MG63 (cell line): ENCODE measurements at places on chromosomes 3 and 15. TPM values are rescaled to one million over a fixed set of nuclear protein-coding genes. Genes with fewer than 3 reads are reported as not detected.

CPLX3 gene
- not detected in 2 replicates for total RNA-seq

SLC2A2 gene
- 0.03 and 0.15 TPM in 2 replicates for total RNA-seq

DNA sequence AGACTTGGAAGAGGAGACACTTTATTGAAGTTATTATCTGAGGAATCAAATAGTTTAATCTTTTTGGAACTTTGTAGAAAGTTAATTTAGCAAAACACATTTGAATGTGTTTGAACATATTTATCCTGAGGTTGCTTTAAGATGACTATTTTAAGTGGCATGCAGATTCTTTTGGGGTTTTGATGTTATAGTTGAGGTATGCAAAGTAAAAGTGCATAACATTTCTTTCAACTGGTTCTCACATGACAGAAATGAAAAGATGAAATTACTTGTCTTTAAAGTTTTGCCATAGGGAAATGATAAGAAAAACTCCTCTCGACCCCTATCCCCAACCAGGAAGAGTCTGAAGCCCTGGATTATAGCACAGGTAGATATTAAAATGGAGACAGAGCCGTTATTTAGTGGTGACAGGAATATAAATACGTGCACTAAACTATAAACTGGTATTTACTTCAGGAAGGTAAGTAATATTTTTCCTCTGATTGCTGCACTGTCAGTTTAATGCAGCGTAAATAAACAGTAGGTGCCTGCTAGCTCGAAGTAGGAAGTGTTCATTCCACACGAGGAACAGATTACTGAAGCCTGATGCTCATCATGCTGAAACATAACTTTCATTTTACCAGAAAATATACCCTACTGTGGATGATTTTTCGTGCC lies 15.1 kb upstream of the SATB1 start:
- DNase-seq: no peak

DNA sequence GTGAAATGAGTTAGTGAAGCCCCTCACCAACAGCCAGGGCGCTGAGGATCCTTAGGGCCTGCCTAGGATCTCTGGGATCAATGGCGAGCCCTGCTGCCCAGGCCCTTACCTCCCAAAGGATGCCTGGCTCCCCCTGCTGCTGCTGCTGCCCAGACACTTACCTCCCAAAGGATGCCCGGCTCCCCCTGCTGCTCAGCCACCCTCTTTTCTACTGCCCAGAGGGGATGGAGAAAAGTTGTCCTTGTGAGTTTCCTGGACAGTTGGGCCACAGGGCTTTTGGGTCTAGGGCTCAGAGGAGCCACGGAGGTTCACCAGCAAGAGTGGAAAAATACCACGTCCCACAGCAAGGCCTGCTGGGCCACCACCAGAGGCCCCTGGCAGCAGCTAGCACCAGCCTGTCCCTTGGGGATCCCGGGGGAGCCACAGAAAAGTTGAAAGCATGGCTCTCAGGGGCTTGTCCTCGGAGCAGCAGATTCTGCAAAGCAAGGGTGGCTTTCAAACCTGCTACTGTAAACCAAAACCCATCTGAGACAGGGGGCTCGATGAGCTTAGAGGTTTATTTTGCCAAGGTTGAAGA lies 59.4 kb downstream of the SLC6A6 start:
- DNase-seq: peak; percentile 62

- peak; percentile 85 for DNase-seq
These were observed 25.7 kb downstream of the PCOLCE2 start for GRCh38 chr3:142863010-142863817.

GRCh38 chr3:12267376-12268030 lies 21.4 kb upstream of the PPARG start:
- no peak for DNase-seq

DNA sequence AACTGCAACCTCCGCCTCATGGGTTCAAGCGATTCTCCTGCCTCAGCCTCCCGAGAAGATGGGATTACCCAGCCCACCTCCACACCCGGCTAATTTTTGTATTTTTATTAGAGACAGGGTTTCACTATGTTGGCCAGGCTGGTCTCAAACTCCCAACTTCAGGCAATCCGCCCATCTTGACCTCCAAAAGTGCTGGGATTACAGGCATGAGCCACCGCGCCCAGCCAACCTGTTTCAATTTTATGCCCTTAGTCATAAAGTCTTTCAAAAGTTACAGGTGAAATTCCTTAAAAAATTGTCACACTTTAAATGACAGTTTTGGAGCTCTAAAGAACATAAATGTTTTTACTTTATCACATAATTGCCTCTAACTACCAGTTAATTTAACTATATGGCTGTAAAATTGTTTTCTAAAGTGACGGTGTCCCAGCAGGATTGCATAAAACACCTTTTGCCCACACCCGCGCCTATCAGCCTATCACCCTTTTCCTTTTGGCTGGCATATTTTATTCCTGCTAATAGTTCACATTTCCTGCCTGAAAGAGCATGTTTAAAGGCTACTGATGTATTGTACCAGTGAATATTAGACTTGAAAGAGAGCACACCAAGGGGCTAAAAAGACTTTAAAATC lies 164.2 kb upstream of the SEMA6D start:
- DNase-seq: no peak

- peak; percentile 25 for DNase-seq
These were observed 59.1 kb upstream of the COL8A1 start for GRCh38 chr3:99579246-99579645.

CEP97 gene
- 9.7 and 11.0 TPM in 2 replicates for total RNA-seq

DNA sequence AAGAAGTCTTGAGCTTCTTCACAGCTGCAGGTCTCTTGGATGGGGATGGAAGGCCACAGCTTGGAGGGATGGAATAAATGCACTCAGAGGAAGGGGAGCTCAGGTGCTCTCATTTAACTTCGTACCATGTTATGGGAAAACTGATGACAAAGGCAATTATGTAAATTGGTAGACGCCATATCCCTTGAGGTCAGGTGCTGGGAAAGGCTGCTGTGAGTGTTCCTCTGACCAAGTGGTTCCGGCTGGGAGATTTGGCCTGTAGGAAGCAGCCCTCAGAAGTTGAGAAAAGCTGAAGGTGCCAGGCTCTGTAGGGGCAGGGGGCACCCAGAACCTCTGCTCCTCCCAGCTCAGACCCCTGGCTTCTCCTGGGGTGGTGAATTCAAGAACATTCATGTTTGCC lies 47.1 kb downstream of the FAH start:
- DNase-seq: no peak

DNA sequence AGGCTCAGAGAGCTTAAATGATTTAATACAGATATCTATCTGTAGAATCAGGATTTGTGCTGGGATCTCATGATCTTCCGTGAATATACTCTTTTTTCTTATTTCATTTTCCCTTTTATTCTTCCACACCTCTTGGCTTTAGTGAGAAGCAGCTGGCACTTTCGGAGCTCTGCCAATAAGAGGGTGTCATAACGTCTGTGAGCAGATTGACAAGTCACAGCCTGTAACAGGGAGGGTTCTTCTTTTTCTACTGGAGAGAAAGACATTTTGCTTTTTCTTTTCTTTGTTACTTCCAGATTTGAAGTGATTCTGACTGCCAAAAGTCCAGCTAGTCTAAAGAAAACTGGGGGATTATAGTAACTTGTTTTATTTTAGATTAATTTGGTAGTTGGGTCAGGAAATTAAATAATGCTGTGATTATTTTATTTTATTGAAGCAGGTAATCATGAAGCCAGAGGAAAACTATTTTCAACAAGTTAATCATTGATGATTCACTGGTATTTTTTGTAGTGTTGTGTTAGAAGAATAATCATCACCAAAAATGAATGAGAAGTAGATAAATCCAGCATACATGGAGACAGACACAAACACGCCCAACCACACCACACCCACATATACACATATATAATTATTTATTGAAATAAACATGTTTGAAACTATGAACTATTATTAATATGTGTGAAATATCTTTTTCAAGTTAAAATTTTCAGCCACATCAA lies 69.8 kb downstream of the TNFAIP8L3 start:
- DNase-seq: peak; percentile 67

REC114 gene
- not detected in 2 replicates for total RNA-seq

GRCh38 chr15:63915209-63915872 lies 81.6 kb upstream of the HERC1 start:
- no peak for DNase-seq

- DNase-seq: no peak
These were observed 10.8 kb upstream of the FYCO1 start for GRCh38 chr3:46006238-46007032.

- DNase-seq: no peak
These were observed 45.4 kb downstream of the GPR156 start for GRCh38 chr3:120239644-120240043.

DNA sequence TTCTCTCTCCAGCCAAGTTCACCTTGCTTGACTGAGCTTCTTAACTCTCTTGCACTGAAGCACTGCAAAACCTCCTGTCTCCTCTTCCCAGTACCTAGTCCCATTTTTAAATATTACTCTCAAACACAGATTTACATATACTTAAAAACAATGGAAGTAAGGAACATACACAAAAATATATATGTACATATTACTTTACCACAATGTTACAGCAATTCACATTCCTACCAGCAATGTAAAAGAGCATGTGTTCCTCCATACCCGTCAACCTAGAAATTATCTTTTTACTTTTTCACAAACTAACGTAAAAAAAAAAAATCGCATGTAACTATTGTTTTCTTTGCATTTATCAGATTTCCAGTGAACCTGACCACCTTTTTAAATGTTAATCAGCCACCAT lies 60.4 kb downstream of the RYK start:
- no peak for DNase-seq

DNA sequence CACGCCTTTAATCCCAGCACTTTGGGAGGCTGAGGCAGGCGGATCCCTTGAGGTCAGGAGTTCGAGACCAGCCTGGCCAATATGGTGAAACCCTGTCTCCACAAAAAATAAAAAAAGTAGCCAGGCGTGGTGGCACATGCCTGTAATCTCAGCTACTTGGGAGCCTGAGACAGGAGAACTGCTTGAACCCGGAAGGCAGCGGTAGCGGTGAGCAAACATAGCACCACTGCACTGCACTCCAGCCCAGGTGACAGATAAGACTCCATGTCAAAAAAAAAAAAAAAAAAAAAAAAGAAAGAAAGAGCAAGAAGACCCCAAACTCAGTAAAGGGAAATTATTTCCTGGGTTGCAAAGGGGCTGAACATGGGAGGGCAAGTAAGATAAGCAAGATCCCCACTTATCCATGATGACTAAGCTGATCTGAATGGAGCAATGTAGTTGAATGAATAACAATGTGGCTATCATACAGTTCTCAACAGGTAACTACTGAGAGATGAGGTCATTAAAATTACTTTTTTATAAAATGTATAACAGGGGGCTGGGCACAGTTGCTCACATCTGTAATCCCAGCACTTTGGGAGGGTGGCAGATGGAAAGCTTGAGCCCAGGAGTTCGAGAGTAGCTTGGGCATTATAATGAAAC lies 46.0 kb downstream of the RBM15B start:
- no peak for DNase-seq

DNA sequence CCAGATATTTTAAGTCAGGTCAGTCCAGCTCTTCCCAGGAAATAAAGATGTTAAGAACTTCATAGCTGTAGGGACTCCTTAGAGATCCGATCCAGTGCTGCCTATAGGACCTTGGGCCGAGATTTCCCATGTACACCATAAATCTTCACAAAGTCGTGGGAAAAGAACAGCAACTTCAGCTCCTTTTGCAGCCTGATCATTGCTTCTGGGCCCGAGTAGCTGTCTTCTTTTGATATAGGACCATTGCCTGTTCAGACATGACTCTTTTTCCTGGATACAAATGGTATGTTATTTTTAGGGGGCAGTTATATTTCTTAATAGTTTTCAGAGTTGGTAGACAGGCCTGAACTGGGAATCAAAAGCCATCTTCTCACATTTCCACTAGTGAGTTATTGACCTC lies 20.5 kb downstream of the IL1RAP start:
- DNase-seq: no peak

GNAT1 gene
- not detected in 2 replicates for total RNA-seq

GRCh38 chr3:49566312-49566711 lies 12.0 kb downstream of the BSN start:
- no peak for DNase-seq

TOPAZ1 gene
- total RNA-seq: not detected in 2 replicates

ADIPOQ gene
- total RNA-seq: not detected in 2 replicates

CNTN4 gene
- not detected in 2 replicates for total RNA-seq

CAMK2N2 gene
- not detected in 2 replicates for total RNA-seq

MYRIP gene
- 1.9 and 2.6 TPM in 2 replicates for total RNA-seq

- DNase-seq: peak; percentile 38
These were observed 1.2 kb downstream of the CLN6 start for GRCh38 chr15:68228143-68228970.

- no peak for DNase-seq
These were observed 105.8 kb downstream of the DHX30 start for GRCh38 chr3:47908744-47909143.

DNA sequence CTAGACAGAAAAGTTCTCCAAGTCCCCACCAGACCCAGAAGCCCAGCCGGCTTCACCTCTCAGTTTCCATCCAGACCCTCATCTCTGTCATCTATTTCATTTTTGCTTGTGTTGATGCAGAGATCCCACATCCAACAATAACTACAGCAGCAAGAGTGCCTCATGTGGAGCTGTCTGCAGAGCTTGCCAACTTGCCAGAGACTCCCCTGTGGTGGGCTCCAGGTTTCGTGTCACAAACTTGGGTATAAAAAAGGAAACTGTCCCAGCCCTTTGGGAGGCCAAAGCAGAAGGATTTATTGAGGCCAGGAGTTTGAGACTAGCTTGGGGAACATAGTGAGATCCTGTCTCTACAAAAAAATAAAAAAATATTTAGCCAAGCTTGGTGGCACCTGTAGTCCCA lies 182.4 kb upstream of the ATP10A start:
- DNase-seq: no peak

DNA sequence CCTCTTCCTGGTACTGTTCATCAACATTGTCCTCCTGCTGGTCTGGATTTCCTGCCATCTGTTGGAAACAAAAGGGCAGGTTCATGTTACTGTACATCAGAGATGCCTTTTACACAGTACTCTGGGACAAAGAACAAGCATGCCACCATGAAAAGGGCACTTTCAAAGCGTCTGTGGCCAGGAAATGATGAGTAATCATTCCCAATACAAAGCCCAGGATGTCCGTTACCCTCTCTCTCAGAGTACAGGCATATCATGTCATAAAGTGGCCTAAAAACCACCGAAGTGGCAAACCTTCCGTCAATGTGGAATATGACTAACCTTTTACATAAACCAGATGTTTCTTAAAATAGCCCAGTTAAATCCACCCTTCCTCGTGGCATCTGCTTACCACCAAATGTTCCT lies 71.2 kb downstream of the GOLIM4 start:
- peak; percentile 14 for DNase-seq

DNA sequence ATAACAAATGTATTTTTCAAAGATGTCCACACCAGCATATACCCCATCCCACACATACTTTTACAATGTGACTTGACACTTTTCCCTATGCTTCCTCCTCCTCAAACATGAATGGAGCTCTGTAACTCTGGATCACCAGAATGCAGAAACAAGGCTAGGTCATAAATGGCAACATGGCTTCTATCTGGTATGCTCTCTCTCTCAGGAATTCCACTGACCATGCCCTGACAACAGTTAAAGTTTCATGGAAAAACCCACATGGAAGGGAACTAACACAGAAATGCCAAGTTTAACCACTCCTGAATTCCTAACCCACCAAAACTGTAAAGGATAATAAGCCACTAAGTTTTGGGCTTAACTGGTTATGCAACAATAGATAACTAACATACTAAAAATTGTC lies 19.9 kb downstream of the MYO9A start:
- no peak for DNase-seq

- no peak for DNase-seq
These were observed 136.7 kb upstream of the ADAMTS9 start for GRCh38 chr3:64824394-64824909.

HDAC11 gene
- 13.4 and 40.4 TPM in 2 replicates for total RNA-seq

GRCh38 chr3:38003371-38003816 lies 12.8 kb downstream of the VILL start:
- DNase-seq: no peak
